ENCODE measurements at places on chromosomes 4 and X.
A peak's percentile ranks its signal among the peaks of the same experiment; 100 is the strongest.

DNA sequence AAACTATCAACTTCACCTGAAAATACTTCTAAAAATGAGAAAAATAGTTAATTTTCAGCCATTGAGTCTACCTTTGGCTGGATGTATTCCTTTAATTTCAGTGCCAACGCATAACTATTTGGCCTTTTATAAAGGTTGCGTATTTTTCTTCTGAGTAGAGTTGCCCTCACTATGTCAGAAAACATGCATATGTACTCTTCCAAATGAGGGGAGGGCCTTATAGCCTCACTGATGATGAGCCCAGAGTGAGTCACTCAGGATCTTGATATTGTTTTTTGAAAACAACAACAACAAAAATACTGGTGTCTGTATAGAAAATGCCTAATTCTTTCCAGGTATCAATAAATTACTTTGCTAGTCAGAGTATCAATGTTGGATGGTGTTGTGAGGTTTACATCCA, 349.3 kb downstream of the FBXO8 start:
- DNase-seq = no peak

- no peak for DNase-seq
Observed at GRCh38 chrX:143853488-143853887, 30.4 kb upstream of the UBE2NL start.

DNA sequence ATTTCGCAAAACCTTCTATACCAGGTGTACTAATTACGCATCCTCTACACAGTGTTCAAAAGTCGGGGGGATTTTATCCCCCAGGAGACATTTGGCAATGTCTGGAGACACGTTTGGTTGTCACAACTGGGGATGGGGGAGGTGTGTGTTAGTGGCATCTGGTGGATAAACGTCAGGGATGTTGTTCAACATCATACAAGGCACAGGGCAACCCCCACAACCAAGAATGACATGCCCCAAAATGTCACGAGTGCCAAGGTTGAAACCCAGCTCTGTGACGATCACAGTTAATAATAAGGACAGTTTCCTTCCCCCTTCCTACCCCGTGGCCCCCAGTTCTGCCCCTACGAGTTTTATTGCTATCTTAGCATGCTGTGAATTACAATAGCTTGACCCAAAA, 15.9 kb upstream of the SEL1L3 start:
- no peak for DNase-seq

DNA sequence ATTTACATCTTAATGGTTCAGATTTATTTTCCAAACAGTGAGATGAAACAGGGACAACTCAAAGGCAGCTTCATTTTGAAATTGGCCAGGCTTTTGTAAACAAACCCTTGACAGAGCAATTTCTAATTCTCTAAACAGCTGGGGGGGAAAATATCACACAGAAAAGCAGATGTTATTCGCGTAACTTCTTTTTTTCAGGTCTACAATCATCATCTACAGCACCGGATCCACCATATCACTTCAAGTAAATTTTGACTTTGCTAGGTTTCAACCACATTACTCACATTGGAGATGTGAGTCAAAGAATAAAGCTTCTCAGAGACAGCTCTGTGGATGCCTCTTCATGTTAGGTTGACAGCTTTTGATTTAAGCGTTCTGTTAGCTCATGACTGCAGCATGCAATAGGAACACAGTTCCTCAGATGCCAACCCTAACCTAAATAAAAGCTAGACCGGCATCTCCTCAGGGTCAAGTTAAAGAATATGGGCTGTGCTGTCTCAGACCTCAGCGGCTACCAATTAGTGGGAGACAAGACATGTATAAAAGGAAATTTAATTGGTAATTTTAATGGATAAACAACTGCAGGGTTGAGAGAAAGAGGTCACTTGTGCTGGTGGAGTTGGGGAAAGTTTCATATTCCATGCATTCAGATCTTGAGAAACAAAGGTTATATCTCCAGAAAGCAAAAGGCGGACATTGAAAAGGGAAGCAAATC, 26.8 kb downstream of the AMELX start:
- no peak for DNase-seq

DNA sequence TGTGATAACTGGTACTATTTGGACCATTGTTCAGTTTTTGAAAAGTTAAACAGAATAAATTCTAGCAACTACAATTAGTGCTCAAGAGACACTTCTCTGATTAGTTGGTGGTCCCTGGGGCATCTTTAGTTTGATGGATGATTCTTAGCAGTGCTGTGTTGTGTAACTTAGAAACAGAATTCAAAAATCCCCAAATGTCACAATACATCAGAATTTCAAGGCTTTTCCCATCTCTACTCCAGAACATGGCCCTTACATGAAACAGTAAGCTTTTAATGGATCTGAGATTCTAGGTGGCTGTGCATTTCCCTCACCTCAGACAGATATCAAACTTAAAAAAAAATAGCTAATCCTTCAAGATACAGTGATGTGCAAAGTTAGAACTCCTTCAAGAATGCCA, 104.4 kb upstream of the CXCL13 start:
- DNase-seq = no peak

DNA sequence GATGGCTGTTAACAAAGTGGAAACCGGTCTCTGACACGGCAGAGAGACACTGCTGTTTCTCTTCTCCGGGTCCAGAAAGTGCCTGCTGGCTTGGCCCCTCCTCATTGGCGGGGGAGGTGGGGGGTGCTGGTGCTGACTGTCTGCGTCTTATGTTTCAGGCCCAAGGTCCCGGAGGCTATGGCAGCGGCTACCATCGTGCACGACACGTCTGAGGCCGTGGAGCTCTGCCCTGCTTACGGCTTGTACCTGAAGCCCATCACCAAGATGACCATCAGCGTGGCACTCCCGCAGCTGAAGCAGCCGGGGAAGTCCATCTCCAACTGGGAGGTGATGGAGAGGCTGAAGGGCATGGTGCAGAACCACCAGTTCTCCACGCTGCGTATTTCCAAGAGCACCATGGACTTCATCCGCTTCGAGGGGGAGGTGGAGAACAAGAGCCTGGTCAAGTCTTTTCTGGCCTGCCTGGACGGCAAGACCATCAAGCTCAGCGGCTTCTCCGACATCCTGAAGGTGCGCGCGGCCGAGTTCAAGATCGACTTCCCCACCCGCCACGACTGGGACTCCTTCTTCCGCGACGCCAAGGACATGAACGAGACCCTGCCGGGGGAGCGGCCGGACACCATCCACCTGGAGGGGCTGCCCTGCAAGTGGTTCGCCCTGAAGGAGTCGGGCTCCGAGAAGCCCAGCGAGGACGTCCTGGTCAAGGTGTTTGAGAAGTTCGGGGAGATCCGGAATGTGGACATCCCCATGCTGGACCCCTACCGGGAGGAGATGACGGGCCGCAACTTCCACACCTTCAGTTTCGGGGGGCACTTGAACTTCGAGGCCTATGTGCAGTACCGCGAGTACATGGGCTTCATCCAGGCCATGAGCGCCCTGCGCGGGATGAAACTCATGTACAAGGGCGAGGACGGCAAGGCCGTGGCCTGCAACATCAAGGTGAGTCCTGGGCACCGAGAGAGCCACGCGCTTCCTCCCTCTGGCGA, 2.2 kb downstream of the AKAP17A start:
- no peak for DNase-seq

- DNase-seq = no peak
Observed at GRCh38 chrX:34849371-34849770, 93.2 kb upstream of the FAM47B start.

- DNase-seq = no peak
Observed at GRCh38 chr4:75495476-75495875, 18.7 kb downstream of the RCHY1 start.

- peak; percentile 91 for DNase-seq
Observed at GRCh38 chr4:128831531-128832242, 22.2 kb downstream of the JADE1 start.

- no peak for DNase-seq
Observed at GRCh38 chr4:90780193-90780592, 653.0 kb downstream of the CCSER1 start.

GRCh38 chr4:42371305-42372252, 25.7 kb upstream of the SHISA3 start:
- DNase-seq = peak; percentile 27

DNA sequence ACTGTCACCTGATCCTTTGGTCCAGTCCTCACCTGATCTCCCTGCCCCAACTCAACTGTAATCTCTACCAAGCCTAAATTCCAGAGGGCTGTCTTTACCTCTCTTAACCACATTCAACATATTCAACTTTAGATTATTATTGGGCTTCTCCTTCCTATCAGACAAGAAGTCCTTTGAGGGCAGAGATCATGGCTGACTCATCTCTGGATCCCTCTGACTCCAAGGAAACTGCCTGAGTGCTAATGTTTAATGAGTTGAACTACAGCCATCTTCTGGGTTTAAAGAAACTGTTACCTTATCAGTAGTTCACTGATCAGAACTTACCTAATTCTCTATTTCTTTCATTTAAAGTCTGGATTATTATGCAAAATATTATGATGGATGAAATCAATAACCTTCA, 135.7 kb downstream of the GPC3 start:
- DNase-seq = no peak

DNA sequence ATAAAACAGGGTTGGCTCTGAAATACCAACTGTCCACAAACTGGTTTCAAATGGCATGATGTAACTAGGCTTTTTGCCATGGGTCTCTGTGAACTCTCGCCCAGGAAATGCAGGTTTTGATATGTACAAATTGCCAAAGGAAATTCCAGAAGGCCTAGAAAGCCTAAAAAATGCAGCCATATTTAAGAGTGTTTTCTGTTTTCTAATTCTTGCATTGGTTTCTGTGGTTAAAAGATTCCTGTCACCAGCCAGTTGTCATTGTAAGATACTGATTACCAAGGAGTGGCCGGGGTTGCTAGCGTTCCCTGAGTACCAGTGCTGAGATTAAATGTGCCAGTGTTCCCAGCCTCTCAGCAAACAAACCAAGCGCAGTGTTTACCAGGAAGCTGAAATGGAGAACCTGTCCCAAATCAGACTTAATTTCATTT, 53.9 kb upstream of the SORBS2 start:
- no peak for DNase-seq

DNA sequence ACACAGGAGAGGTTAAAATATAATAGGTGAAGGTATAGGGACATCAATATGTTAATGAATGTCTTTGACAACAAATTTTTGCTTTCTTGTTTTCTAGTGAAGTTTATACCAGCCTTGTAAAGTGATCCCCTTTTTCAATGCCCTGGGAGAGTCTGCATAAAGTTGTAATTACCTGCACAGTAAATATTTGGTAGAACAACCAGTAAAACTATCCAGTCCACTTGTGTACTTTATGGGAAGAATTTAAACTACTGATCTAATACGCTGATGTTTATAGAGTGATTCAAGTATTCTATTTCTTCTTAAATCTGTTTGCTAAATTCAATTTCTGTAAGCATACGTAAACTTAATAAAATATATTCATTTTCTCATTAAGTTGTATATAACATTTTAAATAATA, 103.3 kb downstream of the GPM6A start:
- DNase-seq = no peak

DNA sequence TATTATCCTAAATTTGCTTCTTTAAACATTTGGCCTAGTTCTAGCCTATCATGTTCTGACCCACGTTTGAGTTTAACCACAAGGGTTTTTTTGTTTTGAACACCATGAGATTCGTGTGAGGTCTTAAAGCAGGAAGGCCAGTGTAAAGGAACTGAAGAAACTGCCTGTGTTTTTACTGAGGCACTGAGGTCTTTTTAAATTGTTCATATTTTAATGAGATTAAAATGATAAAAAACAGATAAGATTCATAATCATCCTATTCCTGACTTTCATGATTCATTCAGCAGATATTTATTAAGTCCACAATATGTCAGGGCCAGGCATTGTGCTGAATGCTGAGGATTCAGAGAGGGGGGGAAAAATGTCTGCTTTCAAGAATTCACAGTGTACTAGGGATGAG, 3.2 kb downstream of the RPS6KA3 start:
- DNase-seq = no peak

GRCh38 chr4:158895797-158896576, 127.2 kb downstream of the FNIP2 start:
- DNase-seq = no peak

- DNase-seq = no peak
Observed at GRCh38 chr4:67091673-67092072, 453.6 kb downstream of the CENPC start.
